ENCODE measurements at places on chromosomes 3 and 15.

- no peak for DNase-seq
Observed at GRCh38 chr3:174949523-174949922, 90.4 kb downstream of the NAALADL2 start.

- no peak for DNase-seq
Observed at GRCh38 chr3:188489639-188490405, 335.9 kb downstream of the LPP start.

- no peak for DNase-seq
Observed at GRCh38 chr3:74523811-74524210, 90.6 kb downstream of the CNTN3 start.

GRCh38 chr15:88077296-88078020, 179.1 kb downstream of the NTRK3 start:
- DNase-seq, result no peak

DNA sequence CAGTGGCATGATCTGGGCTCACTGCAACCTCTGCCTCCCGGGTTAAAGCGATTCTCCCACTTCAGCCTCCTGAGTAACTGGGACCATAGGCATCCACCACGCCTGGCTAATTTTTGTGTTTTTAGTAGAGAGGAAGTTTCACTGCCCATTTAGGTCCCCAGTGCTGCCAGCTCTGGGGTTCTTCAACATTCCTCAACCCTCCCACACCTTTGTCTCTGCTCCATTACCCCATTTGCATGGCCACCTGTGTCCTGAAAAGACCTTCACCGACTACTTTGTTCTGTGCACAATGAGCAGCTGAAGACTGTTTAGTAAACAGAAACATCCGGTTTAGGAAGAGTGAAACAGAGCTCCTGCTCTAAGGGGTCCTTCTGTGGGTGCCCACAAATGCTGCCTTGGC, 92.0 kb downstream of the FAM43A start:
- no peak for DNase-seq

- DNase-seq, result no peak
Observed at GRCh38 chr3:28068342-28068741, 173.1 kb upstream of the CMC1 start.

DNA sequence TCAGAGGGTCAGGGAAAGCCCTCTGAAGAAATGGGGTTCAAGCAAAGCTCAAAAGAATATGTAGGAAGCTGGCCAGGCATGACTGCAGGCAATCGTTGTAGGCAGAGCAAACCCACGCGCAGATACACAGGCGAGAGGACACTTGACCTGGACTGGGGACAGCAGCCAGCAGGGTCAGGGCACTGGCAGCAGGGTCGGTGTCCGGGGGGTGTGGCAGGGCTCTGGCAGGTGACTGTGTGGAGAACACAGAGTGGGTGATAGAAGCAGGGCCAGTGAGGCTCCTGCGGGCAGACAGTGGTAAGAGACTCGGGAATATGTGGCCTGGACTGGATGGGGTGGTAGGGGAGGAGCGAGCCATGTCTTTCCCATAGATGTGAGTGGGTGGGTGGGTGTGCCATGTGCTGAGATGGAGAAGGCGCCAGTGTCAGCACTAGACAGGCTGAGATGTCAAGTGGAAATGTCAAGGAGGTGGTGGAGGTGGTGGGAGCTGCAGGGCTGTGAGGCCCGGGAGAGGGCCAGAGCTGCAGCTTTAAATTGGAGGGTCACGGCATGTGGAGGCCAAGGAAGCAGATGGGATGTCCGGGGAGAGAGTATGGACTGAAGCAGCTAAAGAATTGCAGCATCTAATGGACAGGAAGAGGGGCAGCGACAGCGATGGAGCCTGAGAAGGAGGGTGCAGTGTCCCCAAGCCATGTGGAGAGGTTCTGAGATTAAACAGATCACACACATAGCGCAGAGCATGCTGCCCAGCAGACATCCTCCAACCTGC, 13.4 kb downstream of the TMEM43 start:
- DNase-seq, result no peak

DNA sequence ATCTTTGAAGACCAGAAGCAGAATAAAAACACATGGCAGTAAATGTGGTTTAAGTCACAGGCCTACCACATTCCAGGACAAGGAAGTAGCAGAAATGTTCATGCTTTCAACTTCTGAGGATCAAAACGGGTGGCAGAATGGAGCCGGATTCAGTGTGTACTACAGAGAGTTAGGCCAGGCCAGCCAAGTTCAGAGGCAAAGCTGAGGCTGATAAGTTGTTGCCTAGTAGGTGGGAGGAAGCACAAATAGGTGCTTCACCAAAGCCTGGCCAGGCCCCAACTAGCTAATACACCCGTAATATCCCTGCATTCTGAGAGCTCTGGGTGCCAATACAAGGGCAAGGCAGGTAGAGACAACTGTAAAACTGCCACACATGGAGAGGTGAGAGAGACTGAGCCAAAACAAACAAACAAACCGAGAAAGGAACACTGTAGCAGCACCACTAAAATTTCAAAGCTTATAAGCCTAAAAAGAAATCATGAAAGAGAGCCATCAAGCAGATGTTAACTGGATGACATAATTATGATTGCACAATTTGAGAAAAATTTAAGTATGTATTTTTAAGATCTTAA, 156.4 kb upstream of the CBLB start:
- DNase-seq, result no peak

DNA sequence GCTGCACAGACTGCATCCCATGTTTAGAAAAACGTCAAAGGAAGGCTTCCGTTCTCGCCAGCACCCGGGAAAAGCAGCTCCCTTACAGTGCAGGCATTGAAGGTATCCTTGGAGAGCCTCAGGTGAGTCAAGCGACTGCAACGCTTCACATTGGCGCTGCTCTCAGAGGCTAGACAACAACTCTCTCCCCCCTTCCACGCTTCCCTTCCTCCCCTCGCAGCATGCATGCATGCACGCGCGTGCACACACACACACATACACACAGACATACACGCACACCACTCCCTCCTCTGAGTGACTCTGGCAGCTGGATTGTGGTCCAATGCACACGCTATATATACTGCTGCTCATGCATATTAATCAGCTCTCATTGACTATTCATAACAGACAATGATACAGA, 191.1 kb downstream of the PDZRN3 start:
- DNase-seq, result peak; percentile 78

DNA sequence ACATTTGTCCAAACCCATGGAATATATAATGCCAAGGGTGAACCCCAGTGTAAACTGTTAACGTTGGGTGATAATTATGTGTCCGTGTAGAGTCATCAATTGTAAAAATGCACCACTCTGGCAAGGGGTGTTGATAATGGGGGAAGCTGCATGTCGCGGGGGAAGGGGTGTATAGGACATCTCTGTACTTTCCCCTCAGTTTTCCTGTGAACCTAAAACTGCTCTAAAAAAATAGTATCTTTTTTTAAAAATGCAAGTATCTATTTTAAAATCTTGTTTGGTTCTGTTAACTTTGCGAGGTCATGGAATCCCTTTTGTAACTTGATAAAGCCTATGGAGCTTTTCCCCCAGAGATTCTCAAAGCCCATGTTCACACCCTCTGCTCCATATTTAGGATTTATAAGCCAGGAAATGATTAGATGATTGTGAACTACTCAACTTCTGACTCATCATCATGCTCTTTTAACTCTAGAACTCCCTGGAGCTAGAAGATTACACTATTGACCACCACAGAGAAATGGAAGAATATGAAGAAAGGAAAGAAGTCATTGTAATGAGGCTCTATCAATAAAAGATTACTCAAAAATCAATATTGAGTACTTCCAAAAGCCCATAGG, 56.1 kb upstream of the C3orf49 start:
- DNase-seq, result no peak

- no peak for DNase-seq
Observed at GRCh38 chr15:83066034-83066733, 868 bp downstream of the BTBD1 start.

DNA sequence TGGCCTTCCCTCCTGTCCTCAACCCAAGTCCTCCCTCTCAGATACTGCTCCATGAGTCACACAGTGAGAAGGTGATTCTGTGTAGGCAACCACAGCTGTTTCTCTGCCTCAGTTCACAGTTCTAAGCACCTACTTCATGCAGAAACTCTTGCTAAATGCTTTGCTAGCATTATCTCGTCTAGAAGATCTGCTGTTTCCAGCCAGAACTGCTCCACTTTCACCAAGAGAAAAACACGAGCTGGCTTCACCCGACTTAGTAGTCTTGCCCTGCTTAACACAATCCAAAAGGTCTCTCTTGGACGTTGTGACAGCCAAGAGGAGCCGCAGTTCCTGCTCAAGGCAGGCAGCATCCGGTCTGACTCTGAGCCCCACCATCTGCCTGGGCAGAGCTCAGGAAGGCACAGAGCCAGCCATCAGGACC, 272.1 kb downstream of the UACA start:
- no peak for DNase-seq

DNA sequence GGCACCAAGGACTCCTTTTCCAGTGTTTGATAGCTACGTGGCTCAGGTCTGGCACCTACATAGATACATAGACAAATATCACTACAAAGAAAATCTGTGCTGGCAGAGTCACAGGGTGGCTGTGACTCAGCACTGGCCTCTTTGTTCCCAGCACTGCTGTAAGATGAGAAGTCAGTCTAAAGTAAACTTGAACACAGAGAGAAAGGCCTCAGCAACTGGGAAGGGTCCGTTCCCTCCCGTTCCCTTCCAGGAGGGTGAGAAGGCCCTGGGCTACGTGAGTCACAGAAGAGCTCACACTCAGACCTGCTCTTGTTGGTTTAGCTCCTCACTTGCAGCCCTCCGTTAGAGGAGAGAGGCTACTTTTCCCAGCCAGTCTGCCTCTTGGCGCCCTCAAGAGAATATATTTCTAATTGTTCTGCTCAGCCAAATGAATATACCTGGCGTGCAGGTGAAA, 23.1 kb downstream of the ANXA2 start:
- no peak for DNase-seq

GRCh38 chr15:69869881-69870505, 227.7 kb downstream of the TLE3 start:
- no peak for DNase-seq

DNA sequence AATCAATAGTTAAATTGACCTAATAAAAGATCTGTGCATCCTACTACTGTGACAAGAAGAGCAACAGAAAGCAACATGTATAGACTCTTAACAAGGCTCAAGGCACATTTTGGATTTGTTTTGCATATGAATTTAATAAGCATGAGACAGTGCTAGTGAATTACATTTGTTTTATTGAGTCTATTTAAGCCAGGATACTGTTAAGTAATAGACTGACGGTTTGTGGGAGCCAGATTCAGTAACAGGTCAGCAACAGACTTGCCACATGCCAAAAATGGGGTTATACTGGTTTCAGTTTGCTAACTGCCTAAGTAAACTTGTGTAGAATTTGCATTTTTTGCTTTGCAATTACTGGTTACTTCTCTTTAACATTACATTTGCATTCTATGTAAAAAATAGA, 54.0 kb downstream of the MBNL1 start:
- DNase-seq, result no peak

- DNase-seq, result no peak
Observed at GRCh38 chr3:95453242-95453641, 1361.2 kb upstream of the EPHA6 start.

- DNase-seq, result no peak
Observed at GRCh38 chr3:45100981-45101407, 45.2 kb downstream of the CDCP1 start.

- DNase-seq, result no peak
Observed at GRCh38 chr3:174294616-174295015, 564.5 kb upstream of the NAALADL2 start.

- no peak for DNase-seq
Observed at GRCh38 chr15:70576696-70577095, 186.7 kb downstream of the UACA start.

GRCh38 chr3:126545544-126545943, 13.2 kb downstream of the C3orf22 start:
- DNase-seq, result no peak

DNA sequence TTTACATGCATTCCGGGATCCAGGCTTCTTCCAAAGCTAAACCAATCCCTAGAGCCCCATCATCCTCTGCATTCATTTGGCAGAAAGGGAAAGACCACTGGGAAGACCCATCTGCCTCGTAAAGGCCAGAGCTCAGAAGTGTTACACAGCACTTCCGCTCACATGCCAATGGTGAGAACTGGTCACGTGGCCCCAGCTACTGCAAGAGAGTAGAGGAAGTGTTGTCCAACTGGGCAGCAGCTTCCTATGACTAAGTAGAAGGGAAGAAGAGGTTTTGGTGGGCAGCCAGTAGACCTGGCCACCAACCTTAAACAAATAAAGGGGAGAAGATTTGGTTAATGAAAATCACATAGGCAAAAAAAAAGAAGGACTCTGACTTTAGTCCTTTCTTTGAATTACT, 74.4 kb upstream of the PPP2R3A start:
- no peak for DNase-seq

DNA sequence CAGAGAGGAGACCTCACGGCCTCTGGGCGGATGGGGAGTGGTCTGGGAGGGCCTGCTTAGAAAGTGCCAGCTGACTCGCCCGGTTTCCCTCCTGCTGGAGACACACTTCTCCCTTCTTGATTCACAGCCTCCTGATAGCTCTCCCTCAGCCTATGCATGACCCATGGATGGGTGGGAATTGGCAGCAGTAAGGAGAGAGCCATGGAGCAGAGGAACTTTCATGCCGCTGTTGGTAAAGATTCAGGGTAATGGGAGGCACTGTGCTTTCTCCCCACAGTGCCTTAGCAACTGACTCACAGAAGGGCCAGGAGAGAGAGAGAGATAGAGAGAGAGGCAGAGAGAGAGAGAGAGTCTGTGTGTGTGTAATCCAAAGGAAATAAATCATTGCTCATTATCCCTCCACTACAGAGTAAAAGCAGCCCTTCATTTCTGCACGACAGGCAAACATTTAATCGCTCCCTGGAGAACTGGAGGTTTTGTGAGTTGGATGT, 82.8 kb downstream of the SEMA5B start:
- DNase-seq, result no peak

GRCh38 chr15:26028086-26028740, 165.1 kb upstream of the ATP10A start:
- no peak for DNase-seq

GRCh38 chr3:184546252-184546651, 15.3 kb upstream of the EPHB3 start:
- DNase-seq, result peak; percentile 62

- DNase-seq, result no peak
Observed at GRCh38 chr3:46218196-46218709, 10.1 kb upstream of the CCR1 start.

GRCh38 chr3:13762906-13763305, 117.0 kb downstream of the WNT7A start:
- no peak for DNase-seq

DNA sequence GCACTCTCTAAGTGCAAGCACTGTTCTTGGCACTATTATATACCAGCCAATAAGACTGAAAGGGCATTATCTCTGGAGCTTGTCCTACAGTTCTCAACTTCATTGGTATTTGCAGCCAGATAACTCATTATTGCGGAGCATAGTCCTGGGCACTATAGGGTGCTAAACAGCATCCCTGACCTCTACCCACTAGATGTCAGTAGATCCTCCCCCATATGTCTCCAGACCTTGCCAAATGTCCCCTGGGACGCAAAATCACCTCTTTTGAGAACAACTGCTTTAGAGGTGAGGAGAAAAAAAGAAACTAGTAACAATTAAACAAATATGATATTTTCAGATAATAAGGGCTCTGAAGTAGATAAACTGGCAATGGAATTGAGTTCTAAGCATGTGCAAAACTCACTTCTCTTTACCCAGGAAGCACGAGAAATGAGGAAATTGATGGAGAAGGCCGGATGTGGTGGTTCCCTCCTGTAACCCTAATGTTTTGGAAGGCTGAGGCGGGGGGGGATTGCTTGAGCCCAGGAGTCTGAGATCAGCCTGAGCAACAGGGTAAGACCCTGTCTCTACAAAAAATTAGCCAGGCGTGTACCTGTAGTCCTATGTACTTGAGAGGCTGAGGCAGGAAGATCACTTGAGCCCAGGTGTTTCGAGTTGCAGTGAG, 61.4 kb downstream of the FRMD4B start:
- DNase-seq, result no peak

- peak; percentile 69 for DNase-seq
Observed at GRCh38 chr15:100250176-100250800, 91.5 kb downstream of the ADAMTS17 start.
